ENCODE measurements at places on chromosomes 2 and 18.

DNA sequence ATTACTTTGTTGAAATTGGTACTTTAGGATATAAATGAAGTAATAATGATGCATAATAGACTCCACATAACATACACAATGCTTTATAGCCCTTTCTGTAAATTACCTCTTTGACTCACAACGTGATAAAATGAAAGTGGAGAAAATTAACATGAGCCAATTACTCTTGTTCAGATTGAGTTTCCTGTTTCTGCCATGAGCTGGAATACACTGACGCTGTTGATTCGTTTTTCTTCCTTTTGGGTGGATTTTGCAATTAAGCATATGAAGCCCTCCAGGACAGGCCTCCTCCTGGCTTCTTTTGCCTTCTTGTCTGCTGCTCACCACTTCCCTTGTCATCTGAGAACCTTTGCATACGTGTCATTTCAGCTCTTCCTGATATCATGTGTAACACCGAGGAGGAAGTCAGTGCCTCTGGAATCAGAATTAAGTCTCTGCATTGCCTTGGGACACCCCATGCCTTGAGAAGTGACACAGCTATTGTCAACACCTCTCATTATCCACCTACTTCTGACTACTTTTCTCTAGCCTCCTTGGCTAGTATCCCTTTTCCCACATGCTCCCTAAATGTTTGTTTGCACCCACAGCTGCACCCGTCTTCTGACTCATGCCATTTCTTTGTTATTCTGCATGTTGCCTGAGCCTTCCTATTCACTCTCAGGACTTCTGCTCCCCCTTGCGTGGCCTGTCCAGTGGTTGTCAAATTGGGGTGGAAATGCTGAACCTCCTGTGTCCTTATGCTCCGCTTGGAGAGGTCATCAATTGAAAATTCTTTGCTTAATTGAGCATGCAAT, 134.1 kb downstream of the FMNL2 start:
- no peak for DNase-seq

DNA sequence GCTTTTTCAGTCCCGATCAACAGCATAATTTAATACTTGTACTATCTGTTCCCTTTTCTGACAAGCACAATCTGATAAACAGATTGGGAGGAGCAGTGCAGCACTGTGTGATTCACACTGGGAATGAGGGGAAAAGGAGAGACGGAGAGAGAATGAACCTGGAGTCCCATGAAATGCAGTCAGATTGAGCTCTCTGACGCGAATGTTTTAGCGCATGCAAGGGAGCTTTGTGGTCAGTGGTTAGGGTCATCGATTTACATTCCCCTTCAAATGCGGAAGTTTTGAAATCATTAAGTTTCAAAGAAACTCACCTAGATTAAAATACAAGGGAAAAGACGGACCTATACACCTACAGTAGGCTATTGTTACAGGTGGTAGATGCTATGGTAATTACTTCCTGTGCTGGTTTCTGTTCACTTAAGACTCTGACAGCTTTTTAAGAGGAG, 99.6 kb downstream of the KCTD1 start:
- no peak for DNase-seq

DNA sequence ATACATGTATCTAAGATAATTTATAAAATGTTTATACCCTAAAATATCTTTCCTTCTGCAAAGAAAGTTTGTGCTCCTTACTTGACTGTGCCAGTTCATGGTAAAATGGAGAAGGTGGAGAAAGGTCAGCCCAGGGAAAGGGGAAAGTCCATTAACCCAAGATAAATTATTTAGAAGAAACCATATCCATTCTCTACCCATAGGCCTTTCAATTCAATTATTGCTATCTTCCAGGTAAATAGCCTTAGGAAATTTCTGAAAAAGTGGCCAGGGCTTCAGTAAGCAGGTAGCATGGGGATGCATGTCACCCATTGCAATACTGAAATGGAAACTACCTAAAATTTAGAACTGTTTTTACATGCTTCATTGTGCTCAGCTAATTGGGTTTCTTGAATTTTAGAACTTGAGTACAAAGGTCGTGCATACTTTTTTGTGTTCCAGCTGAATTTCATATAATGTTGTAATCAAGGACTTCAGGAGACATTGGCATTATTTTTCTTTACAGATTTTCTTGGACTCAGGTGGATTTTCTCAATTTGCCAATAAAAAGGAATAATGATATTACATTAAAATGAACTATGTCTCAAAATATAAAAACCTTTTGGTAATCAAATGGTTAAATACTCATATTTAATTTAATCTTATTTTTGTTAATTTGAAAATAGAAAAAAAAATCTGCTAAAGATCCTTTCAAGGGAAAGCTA, 124.9 kb downstream of the CSRNP3 start:
- no peak for DNase-seq

GRCh38 chr18:45876161-45876560, 50.7 kb downstream of the SIGLEC15 start:
- no peak for DNase-seq

Measured in stimulated activated CD8-positive, alpha-beta memory T cell treated with anti-CD3 and anti-CD28 coated beads, Interleukin-15, amount 100 ng/mL, for 48 hours (primary cell).